ENCODE measurements at places on chromosomes 2 and 18.

GRCh38 chr2:74618410-74619083 lies 29.6 kb downstream of the M1AP start:
- no peaks in the 10 kb centered on the region for H3K4me1 ChIP-seq
- no peaks in the 10 kb centered on the region for H3K36me3 ChIP-seq
- no peak overlapping the region for H3K4me3 ChIP-seq
- H3K27me3 ChIP-seq, result peaks cover 19% of the 10 kb centered on the region
- H3K27ac ChIP-seq, result no peak overlapping the region

- H3K27ac ChIP-seq, result no peak overlapping the region
- no peak overlapping the region for H3K4me3 ChIP-seq
- peaks cover 19% of the 10 kb centered on the region for H3K4me1 ChIP-seq
- DNase-seq, result no peak
These were observed 87.3 kb downstream of the ACTR2 start for GRCh38 chr2:65314801-65315441.

DNA sequence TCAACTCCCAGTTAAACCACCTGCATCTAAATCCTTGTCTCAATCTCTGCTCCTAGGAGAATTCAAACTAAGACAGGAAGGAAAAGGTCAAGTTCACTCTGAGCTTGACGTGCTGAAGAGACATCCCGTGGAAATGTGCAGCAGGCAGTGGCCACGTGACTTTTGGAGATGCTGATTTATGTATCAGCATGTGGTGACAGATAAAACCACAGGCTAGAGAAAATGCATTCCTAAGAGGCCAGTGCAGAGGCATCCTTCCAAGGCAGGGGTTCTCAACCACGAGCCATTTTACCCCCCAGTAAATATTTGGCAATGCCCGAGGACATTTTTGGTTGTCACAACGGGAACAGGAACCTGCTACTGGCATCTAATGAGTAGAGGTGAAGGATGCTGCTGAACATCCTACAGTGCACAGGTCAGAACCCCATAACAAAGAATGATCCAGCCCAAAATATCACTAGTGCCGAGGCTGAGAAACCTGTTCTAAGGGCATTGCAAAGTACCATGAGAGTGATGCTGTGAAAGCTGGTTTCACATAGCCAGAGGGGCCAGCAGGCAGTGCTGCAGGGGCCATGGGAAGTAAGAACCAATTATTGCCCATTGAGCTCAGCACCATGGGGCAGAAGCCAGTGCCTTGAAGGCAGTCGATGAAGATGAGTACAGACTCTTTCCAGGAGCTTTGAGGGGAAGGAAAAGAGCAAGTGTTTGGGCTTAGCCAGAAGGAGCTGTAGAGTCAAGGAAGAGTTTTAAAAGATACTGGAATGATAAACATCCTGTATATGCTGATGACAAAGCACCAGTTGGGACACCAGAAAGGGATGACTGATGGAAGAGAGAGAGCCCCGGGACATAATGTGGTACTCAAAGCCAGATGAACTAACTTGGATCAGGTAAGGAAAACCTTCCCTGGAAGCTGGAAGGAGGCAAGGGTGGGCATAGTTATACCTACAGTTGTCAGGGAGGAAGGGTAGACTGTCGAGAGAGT lies 174.6 kb downstream of the HAUS1 start:
- H3K4me1 ChIP-seq, result peaks cover 9% of the 10 kb centered on the region
- no peak overlapping the region for H3K27ac ChIP-seq
- no peaks in the 10 kb centered on the region for H3K36me3 ChIP-seq
- H3K27me3 ChIP-seq, result no peaks in the 10 kb centered on the region

- no peak for DNase-seq
- H3K36me3 ChIP-seq, result no peaks in the 10 kb centered on the region
- H3K4me1 ChIP-seq, result peaks cover 11% of the 10 kb centered on the region
- peaks cover 4% of the 10 kb centered on the region for H3K27me3 ChIP-seq
- peak overlapping the region; percentile 95 for H3K27ac ChIP-seq
These were observed 149.0 kb downstream of the MEIS1 start for GRCh38 chr2:66583881-66584280.

GRCh38 chr2:17864676-17865075 lies 13.8 kb upstream of the KCNS3 start:
- H3K27ac ChIP-seq, result no peak overlapping the region
- H3K27me3 ChIP-seq, result no peaks in the 10 kb centered on the region
- DNase-seq, result no peak
- peaks cover 5% of the 10 kb centered on the region for H3K4me1 ChIP-seq

GRCh38 chr2:17813742-17814473 lies 2.4 kb upstream of the MSGN1 start:
- H3K4me1 ChIP-seq, result no peaks in the 10 kb centered on the region
- DNase-seq, result no peak
- no peak overlapping the region for H3K27ac ChIP-seq
- no peaks in the 10 kb centered on the region for H3K27me3 ChIP-seq

- no peak overlapping the region for H3K4me3 ChIP-seq
- H3K27ac ChIP-seq, result no peak overlapping the region
- H3K27me3 ChIP-seq, result no peaks in the 10 kb centered on the region
- peaks cover 31% of the 10 kb centered on the region for H3K4me1 ChIP-seq
- H3K36me3 ChIP-seq, result no peaks in the 10 kb centered on the region
These were observed 6.7 kb downstream of the UXS1 start for GRCh38 chr2:106187273-106187891.

DNA sequence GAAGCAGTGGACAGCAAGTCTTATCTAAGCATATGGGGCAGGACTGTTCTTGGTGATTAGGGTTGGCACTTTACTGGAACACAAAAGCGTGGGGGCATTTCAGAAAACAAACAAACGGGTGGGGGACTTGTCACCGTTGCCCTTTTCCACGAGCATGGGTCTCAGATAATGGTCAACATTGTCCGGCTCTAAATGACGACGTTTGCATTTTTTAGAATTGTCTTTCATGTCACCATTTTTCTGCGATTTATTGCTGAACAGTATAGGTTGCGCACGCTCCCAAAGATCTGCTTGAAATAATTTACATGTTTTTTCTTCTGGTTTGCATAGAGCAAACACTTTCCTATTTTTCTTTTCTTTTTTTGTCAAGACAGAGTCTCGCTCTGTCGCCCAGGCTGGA lies 46.6 kb upstream of the TBC1D8 start:
- no peaks in the 10 kb centered on the region for H3K4me1 ChIP-seq
- no peak overlapping the region for H3K27ac ChIP-seq
- no peaks in the 10 kb centered on the region for H3K27me3 ChIP-seq
- H3K36me3 ChIP-seq, result no peaks in the 10 kb centered on the region
- DNase-seq, result no peak
- no peak overlapping the region for H3K4me3 ChIP-seq

DNA sequence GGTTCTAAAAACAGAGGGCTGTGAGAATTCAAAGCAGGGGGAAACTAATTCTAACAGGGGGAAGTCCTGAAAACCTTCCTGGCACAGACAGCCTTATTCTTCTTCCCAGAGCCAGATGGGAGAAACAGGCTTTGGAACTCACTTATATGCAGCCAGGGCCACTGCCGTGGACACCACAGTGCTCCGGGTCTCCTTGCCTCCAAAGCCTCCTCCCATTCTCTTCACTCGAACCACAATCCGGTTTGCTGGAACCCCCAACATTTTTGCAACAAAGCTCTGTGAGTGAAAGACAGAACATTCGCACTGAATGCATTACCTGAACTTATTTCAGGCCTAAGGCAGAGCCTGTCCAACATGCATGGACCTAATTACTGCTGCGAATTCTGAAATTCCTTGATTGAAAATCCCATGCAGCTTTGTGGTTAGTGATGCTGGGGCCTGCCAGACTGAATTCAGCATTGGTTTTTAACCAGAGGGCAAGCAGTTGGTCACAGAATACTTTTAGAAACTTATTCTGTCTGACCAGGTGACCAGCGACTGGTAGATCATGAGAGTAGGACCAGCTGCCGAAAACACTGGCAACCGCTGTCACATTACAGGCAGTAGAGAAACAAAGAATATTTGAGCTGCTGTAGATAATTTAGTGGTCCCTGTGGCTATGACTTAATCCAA lies 48.6 kb downstream of the XDH start:
- no peaks in the 10 kb centered on the region for H3K27me3 ChIP-seq
- DNase-seq, result peak; percentile 68
- H3K4me3 ChIP-seq, result no peak overlapping the region
- H3K4me1 ChIP-seq, result no peaks in the 10 kb centered on the region
- no peaks in the 10 kb centered on the region for H3K36me3 ChIP-seq

GRCh38 chr2:55524884-55525437 lies 5.4 kb downstream of the CFAP36 start:
- peaks cover 32% of the 10 kb centered on the region for H3K36me3 ChIP-seq
- no peak for DNase-seq
- no peaks in the 10 kb centered on the region for H3K27me3 ChIP-seq
- peaks cover 6% of the 10 kb centered on the region for H3K4me1 ChIP-seq
- H3K27ac ChIP-seq, result no peak overlapping the region

GRCh38 chr2:120567128-120567527 lies 168.5 kb upstream of the GLI2 start:
- H3K4me1 ChIP-seq, result peaks cover 37% of the 10 kb centered on the region
- H3K27me3 ChIP-seq, result no peaks in the 10 kb centered on the region
- no peak for DNase-seq
- peak overlapping the region; percentile 5 for H3K4me3 ChIP-seq
- no peak overlapping the region for H3K27ac ChIP-seq

GRCh38 chr2:156399950-156400705 lies 36.1 kb upstream of the GPD2 start:
- H3K27ac ChIP-seq, result peak overlapping the region; percentile 95
- H3K4me1 ChIP-seq, result peaks cover 13% of the 10 kb centered on the region
- H3K36me3 ChIP-seq, result no peaks in the 10 kb centered on the region
- no peaks in the 10 kb centered on the region for H3K27me3 ChIP-seq

DNA sequence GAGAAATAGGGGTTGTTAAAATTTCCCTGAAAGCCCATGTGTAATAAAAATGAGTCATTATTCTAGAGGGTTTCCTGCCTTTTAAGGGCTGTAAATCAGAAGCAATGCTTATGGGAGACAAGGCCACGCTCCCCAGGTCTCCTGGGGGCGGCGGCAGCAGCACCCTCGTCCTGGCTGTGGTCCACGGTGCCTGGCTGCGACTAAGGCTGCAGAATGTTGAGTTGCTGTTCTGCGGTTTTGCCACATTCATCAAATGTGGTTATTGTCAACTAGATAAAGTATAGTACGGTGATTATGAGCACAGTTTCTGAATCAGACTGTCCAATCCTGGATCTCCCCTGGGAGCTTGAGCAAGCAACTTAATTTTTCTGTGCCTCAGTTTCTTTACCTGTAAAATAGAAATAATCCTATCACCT lies 11.9 kb upstream of the AGFG1 start:
- DNase-seq, result no peak
- H3K27me3 ChIP-seq, result no peaks in the 10 kb centered on the region
- H3K4me3 ChIP-seq, result no peak overlapping the region
- H3K36me3 ChIP-seq, result no peaks in the 10 kb centered on the region

GRCh38 chr2:59301466-59302402 lies 1060.6 kb upstream of the FANCL start:
- DNase-seq, result no peak
- H3K27ac ChIP-seq, result no peak overlapping the region
- H3K36me3 ChIP-seq, result no peaks in the 10 kb centered on the region
- H3K27me3 ChIP-seq, result no peaks in the 10 kb centered on the region
- peaks cover 9% of the 10 kb centered on the region for H3K4me1 ChIP-seq

GRCh38 chr18:21605213-21605612 lies 4.7 kb upstream of the ESCO1 start:
- H3K27ac ChIP-seq, result no peak overlapping the region
- DNase-seq, result no peak
- H3K27me3 ChIP-seq, result no peaks in the 10 kb centered on the region
- H3K4me3 ChIP-seq, result no peak overlapping the region
- H3K36me3 ChIP-seq, result no peaks in the 10 kb centered on the region
- peaks cover 7% of the 10 kb centered on the region for H3K4me1 ChIP-seq

GRCh38 chr2:5691221-5691984 lies 781 bp upstream of the SOX11 start:
- DNase-seq, result peak; percentile 50
- no peak overlapping the region for H3K27ac ChIP-seq
- H3K4me1 ChIP-seq, result peaks cover 42% of the 10 kb centered on the region
- H3K36me3 ChIP-seq, result no peaks in the 10 kb centered on the region
- peaks cover 55% of the 10 kb centered on the region for H3K27me3 ChIP-seq

GRCh38 chr2:60974652-60975051 lies 42.9 kb upstream of the PEX13 start:
- no peaks in the 10 kb centered on the region for H3K36me3 ChIP-seq
- H3K4me3 ChIP-seq, result no peak overlapping the region

DNA sequence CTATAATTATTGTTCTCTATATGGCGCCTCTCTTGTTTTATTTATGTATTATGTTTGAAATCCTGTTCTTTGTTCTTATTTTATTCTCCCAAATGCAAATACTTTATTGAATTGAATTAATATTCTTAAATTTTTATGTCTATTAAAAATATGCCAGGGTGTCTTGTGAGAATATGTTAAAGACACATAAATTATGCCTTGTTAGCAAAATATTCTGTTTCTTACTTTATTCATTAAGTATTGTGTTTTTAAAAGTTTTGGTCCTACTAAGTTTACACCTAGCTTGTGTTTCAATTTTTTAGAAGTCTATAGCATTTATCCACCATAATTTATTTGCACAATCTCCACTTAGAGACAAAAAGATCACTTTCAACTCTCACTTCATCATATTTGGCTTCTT lies 741.5 kb upstream of the SLC39A10 start:
- no peaks in the 10 kb centered on the region for H3K4me1 ChIP-seq
- H3K36me3 ChIP-seq, result no peaks in the 10 kb centered on the region
- H3K4me3 ChIP-seq, result no peak overlapping the region

GRCh38 chr2:24008672-24009366 lies 1.1 kb upstream of the MFSD2B start:
- H3K4me3 ChIP-seq, result no peak overlapping the region
- peaks cover 19% of the 10 kb centered on the region for H3K4me1 ChIP-seq
- peaks cover 5% of the 10 kb centered on the region for H3K27me3 ChIP-seq
- H3K27ac ChIP-seq, result no peak overlapping the region
- no peak for DNase-seq

- no peak overlapping the region for H3K4me3 ChIP-seq
- no peak for DNase-seq
- H3K27ac ChIP-seq, result no peak overlapping the region
- H3K36me3 ChIP-seq, result peaks cover 12% of the 10 kb centered on the region
- no peaks in the 10 kb centered on the region for H3K27me3 ChIP-seq
These were observed 42.3 kb downstream of the R3HDM1 start for GRCh38 chr2:135573620-135574019.
